ENCODE measurements at places on chromosomes 5 and 9.

GRCh38 chr5:97182571-97183099 is 412 bp downstream of the RIOK2 start:
- DNase-seq = no peak

DNA sequence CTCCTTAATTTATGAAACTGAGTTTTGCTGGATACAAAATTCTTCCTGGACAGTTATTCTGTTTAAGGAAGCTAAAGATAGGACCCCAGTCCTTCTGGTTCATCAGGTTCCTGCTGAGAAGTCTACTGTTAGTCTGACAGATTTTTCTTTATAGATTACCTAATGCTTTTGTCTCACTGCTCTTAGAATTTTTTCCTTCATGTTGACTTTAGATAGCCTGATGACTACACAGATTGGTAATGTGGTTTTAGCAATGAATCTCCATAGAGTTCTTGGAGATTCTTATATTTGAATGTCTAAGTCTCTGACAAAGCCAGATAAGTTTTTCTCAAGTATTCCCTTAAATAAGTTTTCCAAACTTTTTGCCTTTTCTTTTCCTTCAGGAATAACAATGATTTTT is 419.7 kb downstream of the CDH10 start:
- DNase-seq = no peak

- no peak for DNase-seq
Observed at GRCh38 chr5:150400316-150401075, 12.2 kb downstream of the CD74 start.

GRCh38 chr5:165457859-165458481 is 1952.6 kb downstream of the MAT2B start:
- DNase-seq = no peak

DNA sequence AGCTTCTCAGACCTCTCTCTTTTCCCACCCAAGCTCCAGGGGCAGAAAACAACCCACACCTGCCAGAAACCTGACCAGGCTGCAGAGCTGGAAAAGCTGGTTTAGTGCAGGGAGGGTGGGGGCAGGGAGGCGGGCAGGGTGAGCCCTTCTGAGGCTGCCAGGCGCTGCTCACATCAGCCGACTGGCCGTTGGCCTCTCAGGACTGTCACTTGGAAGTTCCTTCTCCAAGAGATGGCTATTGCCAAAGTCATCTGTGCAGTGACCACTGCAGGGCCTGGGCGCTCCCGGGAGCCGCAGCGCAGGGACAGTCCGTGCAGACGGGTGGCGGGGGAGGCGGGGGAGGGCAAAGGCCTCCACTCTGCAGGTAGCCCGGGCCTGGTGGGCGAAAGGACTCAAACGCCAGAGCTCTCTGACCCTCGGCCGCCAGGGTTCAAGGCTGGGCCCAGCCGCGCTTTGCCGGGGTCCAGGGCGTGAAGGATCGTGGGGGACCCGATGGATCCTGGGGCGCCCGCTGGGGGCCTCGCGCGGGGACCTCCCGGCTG is 205.0 kb upstream of the IER5L start:
- no peak for DNase-seq

- DNase-seq = no peak
Observed at GRCh38 chr5:158451993-158452672, 593.2 kb upstream of the CLINT1 start.

GRCh38 chr5:180472269-180472668 is 21.9 kb upstream of the CNOT6 start:
- DNase-seq = no peak

- DNase-seq = no peak
Observed at GRCh38 chr9:128259156-128259555, 16.7 kb downstream of the GOLGA2 start.

- DNase-seq = no peak
Observed at GRCh38 chr9:100602342-100602801, 24.5 kb downstream of the CAVIN4 start.

DNA sequence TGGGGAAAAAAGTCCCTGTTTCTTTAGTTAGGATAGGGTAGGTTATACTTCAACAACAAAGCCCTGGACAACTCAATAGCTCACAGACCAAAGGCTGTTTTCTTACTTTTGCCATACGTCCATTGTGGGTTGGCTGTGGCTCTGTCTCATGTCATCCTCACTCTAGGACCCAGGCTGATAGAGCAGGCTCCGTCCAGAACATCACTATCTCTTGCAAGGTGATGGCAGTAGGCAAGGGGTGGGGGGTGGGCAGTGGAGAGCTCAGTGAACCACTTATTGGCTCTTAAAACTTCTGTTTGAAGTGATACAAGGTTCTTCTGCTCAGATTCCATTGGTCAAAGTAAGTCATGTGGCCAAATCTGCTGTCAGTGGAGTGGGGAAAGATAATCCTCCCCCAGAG is 126.4 kb downstream of the CMYA5 start:
- DNase-seq = no peak

Measured in activated CD4-positive, alpha-beta T cell treated with anti-CD3 and anti-CD28 coated beads, Interleukin-2, amount 50 U/mL, for 4 hours (primary cell).